ENCODE measurements at places on chromosomes 7 and 10.

GRCh38 chr7:49308787-49309186, 384.4 kb downstream of the CDC14C start:
- DNase-seq: no peak

DNA sequence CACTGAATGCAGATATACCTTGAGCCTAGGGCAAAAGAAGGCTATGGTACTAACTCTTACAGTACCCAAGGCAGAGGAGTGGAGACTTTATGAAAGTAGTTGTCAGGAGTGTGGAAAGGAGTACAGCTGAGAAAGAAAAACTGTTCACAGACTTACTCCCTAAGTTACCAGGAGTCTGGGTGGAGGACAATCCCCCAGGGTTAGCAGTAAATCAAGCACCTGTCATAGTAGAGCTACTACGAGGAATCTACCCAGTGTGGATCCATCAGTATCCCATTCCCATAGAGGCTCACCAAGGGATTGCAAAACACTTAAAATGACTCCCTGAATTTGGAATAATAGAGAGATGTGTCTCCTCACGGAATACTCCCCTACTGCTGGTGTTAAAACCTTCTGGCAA, 10.1 kb upstream of the ZNF33B start:
- DNase-seq: no peak

GRCh38 chr7:71472962-71473361, 341.0 kb downstream of the GALNT17 start:
- DNase-seq: no peak

DNA sequence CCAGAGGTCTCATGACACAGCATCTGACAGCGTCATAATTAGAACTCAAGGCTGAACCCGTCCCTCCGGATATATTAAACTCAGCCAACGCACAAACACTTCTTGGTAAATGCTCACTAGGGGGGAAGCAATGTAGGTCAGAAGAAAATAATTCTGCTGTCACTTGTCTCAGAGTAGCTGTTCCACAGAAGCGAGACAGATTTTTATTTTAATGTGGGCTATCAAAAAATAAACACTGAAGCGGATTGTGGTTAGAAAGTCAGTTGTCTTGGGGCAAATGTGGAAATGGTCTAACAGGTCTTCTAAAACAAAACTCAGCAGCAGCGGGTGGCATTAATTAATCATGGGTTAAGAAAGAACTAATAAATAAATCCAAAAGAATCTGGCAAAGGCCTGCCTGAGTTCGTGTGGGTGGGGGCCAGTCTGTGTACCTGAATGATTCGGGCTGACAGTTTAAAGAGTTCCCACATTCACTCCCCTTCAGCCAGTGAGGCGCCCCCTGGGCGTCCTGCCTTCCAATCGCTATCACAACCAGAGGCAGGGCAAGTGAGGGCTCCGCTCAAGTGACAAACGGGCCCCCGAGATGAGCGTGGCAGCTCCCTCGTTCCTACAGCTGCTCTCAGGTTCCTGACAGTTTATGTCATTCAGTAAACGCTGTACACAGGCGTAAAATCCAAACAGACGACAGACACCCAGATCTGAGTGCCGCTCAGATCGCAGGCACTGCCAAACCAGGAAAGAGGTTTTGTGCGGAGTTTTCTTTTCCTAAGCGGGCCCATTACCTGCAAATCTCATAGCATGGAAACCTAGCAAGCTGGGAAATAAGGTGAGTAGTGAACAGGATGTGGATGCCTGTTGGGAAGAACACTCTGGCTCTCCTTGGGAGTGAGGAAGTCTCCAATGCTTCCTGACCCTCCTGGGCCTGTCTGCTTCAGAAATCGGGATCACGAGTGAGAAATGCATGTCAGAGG, 52.9 kb downstream of the NRAP start:
- DNase-seq: no peak

DNA sequence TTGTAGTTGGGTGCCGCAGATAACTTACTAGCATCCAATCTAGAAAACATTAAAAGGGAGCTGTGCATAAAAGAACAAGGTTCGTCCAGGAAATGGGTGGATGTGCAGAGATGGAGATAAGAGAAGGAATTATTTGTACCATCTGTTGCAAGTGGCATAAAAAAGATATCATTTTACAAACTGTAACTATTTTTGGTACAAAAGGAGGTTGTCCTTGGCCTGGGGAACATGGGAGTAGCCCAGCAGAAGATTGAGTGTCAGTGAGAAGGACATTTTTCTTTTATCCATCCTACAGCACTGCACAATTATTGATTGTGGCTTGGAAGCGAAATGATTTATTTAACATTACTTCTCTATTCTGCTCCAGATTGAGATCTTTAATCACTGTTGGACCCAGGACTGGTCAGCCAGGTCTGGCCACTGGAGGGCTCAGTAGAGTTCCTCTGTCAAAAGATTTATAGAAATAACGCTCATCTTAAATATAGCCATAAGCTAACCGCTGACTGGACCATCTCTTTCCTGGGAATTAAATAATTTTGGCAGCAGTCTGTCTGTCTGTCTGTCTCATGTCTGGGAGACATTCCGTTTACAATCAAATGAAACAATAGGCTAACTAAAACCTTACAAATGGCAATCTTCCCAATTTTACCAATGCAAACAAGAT, 254.1 kb downstream of the KIAA1217 start:
- DNase-seq: no peak

DNA sequence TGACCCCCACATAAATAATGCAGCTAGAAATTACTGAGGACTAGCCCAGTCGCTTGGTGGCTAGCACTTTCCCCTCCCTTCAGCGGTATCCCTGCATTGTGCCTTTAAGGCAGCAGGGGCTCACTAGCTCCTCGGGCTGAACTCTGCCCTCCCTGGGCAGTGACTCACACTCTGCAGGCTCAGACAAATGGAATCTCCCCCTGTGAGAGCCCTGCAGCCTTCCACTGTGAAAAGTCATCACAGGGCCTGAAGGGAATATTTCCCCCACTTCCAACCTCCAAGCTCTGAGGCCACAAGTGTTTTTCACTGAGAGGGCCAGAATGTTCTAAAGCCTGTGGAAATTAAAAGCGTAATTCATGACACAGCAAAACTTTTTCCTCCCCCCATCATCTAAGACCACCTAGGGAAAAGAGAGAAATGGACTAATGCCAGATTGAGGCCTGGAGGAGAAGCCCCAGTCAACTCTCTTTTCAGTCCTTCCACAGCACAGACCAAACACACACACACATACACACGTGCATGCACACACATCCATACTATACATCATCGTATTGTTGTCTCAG, 93.6 kb upstream of the COL1A2 start:
- no peak for DNase-seq

- DNase-seq: no peak
Observed at GRCh38 chr7:152866791-152867501, 107.4 kb downstream of the ACTR3B start.

DNA sequence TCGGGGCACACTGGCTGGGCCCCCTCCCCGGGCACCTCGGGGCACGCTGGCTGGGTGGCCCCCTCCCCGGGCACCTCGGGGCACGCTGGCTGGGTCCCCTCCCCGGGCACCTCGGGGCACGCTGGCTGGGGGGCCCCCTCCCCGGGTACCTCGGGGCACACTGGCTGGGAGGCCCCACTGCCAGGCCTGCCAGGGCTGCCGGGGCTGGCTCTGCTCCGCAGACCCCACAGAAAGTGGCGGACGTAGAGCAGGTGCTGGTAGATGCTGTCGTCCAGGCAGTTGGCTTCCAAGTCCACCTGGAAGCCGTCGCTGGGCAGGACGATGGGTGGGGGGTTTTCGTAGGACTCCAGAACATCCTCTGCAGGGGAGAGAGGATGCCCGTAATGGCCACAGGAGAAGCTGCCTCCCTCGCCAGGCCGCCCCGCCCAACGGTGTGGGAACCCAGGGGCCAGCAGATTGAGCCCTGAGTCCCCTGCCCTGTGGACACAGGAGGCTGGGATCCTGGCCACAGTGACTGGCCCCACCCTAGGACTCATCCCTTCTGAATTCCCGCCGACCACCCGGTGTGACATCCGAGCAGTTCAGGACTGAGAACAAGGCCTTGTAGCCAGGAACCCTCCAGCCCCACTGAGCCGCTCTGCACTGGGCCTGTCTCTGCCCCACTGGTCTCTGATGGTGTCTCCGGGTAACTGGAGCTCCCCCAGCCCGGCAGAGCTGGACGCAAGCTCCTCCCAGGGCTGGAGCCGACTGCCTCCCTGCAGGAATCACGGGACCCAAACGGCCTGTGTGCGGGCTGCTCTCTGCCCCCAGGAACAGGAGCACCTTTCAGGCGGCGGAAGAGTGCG, 28.2 kb downstream of the AP5Z1 start:
- DNase-seq: no peak

GRCh38 chr7:103134836-103135554, 13.9 kb downstream of the NAPEPLD start:
- no peak for DNase-seq

DNA sequence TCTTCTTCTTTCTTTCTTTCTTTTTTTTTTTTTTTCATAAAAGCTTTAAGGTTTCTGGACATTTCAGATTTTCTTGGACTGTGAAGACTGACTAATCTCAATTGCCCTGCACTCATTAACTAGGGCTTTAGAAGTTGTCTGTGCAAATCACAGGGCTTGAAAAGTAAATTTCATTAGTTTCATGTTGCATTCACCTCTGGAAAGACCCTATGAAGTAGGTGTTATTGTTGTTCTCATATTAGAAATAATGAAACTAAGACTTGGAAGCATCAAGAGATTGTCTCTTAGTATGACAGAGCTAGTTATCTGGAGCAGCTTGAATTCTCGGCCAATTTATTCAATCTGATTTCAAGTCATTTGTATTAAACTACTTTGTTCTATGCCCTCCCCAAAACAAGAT, 28.2 kb upstream of the SEMA3D start:
- no peak for DNase-seq

- no peak for DNase-seq
Observed at GRCh38 chr10:101856626-101857025, 13.0 kb upstream of the KCNIP2 start.

DNA sequence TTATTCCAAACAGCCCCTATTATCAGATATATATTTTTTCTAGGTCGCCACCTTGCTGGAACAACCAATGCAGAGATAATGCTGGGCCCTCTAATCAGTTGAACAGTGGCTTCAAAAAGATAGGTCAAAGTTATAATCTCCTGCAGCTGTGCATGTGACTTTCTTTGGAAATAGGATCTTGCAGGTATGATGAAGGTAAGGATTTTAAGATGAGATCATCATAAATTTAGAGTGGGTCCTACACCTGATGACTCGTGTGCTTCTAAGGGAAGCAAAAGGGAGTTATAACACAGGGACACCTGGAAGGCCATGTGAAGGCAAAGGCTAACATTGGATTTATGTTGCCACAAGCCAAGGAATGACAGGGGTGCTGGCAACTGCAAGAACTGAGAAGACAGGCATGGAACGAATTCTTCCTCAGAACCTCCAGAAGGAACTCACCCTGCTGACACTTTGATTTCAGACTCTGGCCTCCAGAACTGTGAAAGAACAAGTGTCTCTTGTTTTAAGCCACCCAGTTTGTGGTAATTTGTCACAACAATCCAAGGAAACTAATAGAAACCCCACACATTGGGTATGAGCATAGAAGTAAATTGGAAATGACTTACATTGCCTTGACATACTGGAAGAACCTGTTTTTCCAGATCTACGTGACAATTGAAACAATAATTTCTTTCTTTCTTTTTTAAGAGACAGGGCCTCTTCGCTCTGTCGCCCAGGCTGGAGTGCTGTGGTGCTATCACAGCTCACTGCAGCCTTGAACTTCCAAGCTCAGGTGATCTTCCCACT, 34.4 kb downstream of the CCDC71L start:
- DNase-seq: no peak

GRCh38 chr10:33258967-33259366, 75.5 kb downstream of the NRP1 start:
- DNase-seq: no peak

DNA sequence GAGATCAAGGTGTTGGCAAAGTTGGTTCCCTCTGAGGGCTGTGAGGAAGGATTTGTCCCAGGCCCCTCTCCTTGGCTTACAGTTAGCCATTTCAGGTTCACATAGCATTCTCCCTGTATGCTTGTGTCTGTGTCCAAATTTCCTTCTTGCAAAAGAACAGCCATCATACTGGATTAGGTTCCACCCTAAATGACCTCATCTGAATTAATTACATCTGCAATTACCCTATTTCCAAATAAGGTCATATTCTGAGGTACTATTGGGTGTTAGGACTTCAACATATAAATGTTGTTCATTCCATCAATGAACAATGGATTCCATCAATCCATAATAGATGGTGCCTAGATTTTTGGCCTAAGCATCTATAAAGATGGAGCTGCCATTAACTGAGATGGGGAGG, 16.2 kb upstream of the LRRC17 start:
- DNase-seq: no peak

- no peak for DNase-seq
Observed at GRCh38 chr7:39133088-39133487, 155.4 kb downstream of the POU6F2 start.

- no peak for DNase-seq
Observed at GRCh38 chr7:30911561-30911969, at the start of gene AQP1. AQP1 (plus strand) TSS chr7:30911853; CDS start chr7:30911910, 57 bp downstream.

- DNase-seq: no peak
Observed at GRCh38 chr7:29309041-29309854, 114.7 kb downstream of the CHN2 start.

DNA sequence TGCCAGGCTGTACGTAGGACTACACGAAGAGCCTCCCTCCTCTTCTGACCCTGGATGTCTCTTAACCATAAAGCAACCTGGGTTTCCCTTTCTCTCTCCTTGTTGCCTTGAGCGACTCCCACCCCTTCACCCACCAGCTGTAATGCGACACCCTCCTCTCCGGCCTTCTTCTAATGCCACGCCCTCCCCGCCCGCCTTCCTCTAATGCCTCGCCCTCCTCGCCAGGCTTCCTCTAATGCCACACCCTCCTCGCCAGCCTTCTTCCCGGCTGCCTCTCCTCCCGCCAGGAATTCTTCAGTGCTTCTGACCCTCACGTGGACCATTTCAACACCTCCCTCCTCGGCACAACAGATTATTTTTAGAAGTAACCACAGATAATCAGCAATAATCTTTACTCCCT, 348.5 kb upstream of the SHH start:
- no peak for DNase-seq

DNA sequence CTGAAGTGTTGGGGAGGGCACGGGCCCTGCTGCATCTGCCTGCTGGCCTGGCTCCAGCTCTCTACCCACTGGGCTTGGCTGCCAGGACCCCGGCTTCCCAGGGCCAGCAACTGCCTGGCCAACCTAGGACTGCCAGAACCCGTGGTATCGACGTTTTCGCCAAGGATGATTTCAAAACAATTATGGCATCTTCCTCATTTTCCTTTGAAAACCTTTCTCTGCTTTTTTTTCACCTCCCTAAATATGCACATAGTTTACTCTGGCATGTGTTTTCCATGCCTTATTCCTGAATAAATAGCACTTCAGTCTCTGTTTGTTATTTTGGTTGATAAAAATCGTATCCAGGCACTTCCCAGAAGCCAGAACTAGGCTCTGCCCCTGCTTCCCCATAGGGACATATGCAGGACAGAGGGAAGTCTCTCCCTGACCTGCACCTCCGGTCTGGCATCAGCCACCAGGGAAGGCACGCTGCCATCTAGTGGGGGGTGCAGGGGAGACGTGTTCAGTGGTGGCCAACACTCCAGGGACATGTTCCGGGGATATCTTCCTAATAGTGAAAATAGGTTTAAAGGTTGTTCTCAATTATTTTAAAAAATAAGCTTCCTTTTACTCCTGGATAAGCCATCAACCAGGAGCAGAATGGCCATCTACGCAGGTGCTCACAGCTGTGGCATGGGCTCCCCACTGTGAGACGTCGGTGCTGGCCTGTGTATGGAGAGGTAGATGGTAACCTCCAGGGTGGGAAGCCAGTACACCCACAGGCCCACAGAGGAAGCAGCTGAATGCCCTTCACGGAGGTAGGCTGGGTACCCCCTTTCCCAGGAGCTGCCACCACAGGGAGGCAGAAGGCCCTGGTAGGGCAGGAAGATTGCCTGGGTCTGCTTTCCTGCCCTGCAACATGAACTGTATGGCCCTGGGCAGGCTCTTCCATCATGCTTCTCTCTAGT, 30.7 kb upstream of the ANTXRL start:
- DNase-seq: peak; percentile 22

Data from CD4-positive, alpha-beta memory T cell (primary cell).